GM06990 (cell line): ENCODE measurements at places on chromosomes 2 and 18.

GRCh38 chr2:69080071-69080470 is 67.1 kb downstream of the ANTXR1 start:
- no peak for DNase-seq

DNA sequence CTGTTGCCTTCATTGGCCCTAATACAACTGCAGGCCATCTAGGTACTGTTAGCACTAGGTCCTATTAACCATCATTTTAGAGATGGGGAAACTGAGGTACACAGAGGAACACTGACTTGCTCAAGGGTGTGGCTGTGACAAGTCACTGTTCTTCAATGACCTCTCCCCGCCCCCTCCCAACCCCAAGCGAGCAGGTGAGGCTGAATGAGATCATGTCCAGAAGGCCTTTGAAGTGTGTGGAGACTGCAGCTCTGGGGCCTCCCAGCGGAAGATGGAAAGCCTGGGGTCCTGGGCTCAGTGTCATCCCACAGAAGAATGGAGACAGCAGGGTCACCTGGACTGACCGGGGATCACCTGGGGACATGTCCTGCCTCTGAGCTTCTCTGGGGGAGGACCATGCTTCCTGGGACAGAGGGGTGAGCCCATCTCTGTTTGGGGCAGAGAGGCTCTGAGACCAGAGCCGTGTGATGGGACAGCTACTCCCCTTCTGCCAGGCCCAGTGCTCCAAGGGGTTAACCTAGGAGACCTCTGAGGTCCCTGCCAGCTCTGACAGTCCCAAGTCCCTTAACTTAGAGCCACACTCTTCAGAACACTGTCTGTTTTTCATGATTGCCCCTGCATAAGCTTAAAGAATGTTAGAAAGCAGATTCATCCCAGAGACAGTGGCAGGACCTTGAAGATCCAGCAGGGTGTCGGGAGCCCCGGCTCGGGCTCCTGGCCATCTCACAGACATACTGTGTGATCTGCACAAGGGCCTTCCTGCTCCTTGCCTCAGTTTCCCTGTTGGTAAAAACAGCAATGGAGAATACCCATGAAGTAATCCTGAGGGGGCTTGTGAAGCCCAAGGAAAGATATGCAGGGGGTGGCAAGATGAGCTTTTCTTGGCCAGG is 16.7 kb upstream of the FOSL2 start:
- no peak for DNase-seq

- DNase-seq = no peak
Observed at GRCh38 chr2:26687801-26688200, 4.7 kb upstream of the KCNK3 start.

- DNase-seq = no peak
Observed at GRCh38 chr2:172673056-172673683, 62.5 kb upstream of the RAPGEF4 start.

DNA sequence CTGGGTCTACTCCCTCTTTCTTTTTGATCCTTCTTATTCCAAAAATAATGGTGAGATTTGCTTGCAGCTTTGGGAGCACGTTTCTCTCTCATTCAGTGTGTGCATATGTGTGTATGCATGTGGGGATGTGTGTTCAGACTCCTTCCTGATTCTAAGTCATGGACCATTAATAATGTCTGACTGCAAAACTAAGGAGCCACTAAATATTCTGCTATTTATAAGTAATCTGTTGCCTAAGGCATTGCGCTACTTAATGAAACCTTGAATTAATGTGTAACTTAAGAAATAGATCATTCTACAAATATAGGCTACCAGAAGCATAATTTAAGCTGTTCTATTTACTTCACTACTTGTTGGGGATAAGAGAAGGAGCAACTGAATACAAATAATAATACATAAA is 182.1 kb downstream of the TFCP2L1 start:
- DNase-seq = no peak

DNA sequence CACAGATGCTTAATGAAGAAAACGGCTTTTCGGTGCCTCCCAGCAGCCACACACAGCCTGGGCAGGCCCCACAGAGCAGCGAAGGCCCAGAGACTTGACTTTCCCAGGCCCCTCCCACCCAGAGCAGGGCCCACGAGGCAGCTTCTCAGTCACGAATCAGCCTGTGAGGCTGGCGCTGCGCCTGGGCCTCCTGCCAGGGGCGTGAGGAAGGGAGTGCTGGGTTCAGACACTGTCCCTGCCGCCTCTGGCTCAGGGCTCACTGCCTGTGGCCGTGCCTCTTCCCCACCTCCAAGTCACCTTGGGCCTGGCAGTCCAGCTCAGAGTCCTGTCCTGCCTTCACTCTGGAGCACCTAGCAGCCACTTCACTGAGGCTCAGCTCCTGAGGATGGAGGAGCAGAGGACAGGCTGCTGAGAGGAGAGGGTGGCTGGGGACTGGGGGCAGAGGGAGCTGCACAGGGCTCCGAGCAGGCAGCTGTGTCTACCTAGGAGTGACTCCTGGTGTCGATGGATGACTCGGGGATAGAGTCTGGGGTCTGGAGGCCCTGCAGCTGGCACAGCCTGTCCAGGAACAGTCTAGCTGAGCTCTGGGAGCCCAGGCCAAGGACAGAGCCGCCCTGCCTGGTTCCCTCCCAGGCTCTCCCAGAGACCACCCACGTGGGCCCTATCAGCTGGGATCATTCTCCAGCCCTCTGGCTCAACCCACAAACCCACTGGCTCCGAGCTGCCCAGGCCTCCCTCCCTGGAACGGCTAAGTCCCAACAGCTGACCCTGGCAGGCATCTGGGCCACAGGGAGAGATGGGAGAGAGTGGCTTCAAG is 36.4 kb upstream of the FOSL2 start:
- DNase-seq = no peak

DNA sequence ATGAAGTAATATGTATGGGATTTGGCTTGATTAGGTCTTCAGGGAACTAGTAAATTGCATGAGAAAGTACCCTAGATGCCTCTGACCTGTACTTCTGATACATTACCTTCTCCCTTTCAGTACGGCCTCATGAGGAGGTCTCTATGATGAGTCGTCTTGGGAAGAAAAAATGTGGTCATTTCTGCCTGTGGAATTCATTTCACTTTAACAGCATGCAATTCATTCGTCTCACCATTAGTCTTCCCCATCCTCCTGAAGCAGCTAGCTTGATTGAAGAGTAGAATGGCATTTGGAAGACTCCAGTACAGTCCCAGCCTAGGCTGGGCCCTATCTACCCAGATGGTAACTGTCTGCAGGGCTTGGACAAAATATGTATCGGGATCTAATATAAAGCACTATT is 52.2 kb downstream of the TMX3 start:
- DNase-seq = no peak

DNA sequence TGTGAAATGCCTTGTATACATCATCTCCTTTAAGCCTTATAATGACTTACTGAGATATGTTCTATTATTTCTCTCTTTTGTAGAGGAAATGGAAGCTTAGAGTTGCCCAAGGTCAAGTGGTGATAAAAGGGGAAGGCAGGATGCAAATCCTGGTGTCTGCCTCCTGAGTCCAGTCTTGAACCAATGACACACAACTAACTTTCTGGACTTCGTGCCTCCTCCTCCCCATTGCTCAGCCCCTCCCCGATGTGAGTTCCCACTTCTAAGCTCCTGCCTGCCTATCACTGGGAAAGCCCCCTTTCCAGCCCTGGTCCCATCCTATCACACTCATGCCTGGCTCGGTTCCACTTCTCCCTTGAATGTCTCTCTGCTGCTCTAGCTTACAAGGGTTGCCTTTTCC is 6.9 kb upstream of the CTIF start:
- no peak for DNase-seq

DNA sequence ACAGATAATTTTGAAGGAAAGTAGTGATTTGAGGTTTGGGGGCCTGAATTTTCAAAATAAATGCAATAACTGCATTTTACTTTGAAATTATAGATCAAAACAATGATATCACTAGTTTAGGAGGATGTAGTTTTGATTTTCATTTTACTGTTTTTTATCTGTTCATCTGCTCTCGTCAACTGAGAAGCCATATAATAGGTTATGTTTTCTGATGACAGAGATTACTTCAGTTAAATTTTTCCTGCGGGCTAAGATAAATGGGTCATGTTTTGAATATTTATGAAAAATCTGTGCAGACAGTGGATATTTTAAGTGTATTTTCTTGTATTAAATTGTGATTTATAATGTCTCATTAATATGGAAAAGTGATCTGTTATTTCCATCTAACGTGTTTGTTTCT is 573.4 kb downstream of the CPS1 start:
- DNase-seq = no peak

- DNase-seq = no peak
Observed at GRCh38 chr2:129757915-129758783, 221.3 kb upstream of the RAB6C start.

- DNase-seq = no peak
Observed at GRCh38 chr2:62569907-62570841, 64.2 kb upstream of the TMEM17 start.

GRCh38 chr2:238558456-238559099 is 131.9 kb downstream of the ASB1 start:
- no peak for DNase-seq

GRCh38 chr2:190682168-190682567 is 33.3 kb downstream of the NAB1 start:
- DNase-seq = no peak

- no peak for DNase-seq
Observed at GRCh38 chr2:188028739-188029138, 262.9 kb upstream of the GULP1 start.

- DNase-seq = no peak
Observed at GRCh38 chr2:158671360-158672245, 123.5 kb upstream of the DAPL1 start.

GRCh38 chr2:108189316-108189715 is 50.5 kb upstream of the SULT1C3 start:
- no peak for DNase-seq

- DNase-seq = no peak
Observed at GRCh38 chr18:79934311-79935097, 16.9 kb downstream of the SLC66A2 start.

GRCh38 chr2:105635564-105635963 is 109.1 kb upstream of the NCK2 start:
- DNase-seq = no peak

- no peak for DNase-seq
Observed at GRCh38 chr2:29255004-29255403, 139.8 kb downstream of the CLIP4 start.

DNA sequence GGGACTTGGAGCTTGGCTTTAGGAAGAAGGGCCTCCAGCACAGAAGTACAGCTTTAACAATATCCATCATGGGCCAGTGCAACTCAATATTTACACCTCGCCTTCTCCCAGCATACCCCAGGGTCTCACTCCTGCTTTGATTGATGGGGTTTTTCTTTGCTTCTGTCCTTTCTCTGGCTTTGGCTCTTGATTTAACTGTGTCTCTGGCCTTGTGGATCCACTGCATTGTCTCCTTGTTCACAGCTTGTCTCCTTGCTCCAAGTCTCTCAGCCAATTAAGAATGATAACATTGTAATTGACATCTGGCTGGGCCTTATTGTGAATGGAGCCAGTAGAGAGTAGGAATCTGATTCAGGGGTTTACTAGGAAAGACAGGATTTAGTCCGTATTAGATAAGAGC is 1019.5 kb downstream of the TMEM182 start:
- no peak for DNase-seq

- DNase-seq = no peak
Observed at GRCh38 chr2:99140056-99140859, 1.2 kb upstream of the C2orf15 start.

- DNase-seq = no peak
Observed at GRCh38 chr2:63790906-63791305, 50.8 kb upstream of the UGP2 start.

DNA sequence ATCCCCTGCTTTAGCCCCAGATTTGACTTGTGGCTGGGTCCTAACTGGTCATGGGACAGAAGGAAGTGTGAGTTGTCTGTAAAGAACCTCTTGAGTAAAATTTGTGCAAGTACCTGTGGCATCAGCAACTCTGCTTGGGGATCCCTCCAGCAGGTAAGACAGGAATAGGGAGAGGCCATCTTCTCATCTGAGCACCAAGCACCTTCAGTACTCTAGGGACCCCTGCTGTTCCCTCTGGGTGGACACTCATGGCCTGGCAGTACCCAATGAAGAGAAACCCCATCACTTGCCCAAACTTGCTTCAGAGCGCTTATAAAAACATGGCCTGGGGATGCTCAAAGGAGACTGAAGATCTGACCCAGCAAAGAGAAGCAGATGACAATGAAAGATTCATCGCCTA is 297.8 kb downstream of the SP3 start:
- no peak for DNase-seq

DNA sequence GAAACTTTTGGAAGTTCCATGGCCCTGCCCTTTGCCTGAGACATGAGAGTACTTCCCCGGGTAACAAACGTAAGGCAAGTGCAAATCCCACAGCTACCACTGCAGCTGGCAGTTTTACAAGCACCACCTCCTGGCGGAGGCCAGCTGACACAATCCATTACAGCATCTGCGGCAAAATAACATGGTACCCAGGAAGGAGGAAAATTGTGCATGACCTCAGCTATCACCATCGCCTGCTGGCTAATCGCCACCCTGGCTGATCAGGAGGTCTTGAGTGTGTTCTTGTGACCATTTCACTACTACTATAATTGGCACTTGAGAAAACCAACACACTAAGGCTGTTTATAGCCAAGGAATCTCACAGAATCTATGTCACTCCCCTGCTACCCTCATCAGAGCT is 71.7 kb upstream of the SERPINE2 start:
- no peak for DNase-seq

GRCh38 chr2:44362207-44363015 is 664 bp downstream of the CAMKMT start:
- DNase-seq = no peak

- DNase-seq = no peak
Observed at GRCh38 chr2:240921311-240921994, 15.3 kb downstream of the CROCC2 start.

DNA sequence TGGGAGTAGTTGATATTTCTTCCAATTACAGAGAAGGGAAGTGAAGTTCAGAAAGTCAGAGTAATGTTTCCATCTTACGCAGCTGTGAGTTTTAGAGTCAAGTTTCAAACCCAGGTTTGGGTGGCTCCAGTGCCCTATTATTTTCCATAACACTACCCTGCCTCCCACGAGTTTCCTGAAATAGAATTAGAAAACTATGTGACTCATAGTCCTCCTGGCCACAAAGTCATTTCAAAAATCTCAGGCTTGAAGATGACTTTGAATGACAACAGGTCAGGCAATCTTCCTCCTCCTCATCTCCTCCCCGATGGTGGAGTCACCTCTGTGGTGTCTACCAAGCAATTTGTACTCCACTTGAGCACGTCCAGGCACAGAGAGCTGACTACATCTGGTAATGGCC is 212.3 kb upstream of the TRIB2 start:
- peak; percentile 52 for DNase-seq

GRCh38 chr2:85787981-85788340 is 34.2 kb downstream of the ATOH8 start:
- DNase-seq = no peak

DNA sequence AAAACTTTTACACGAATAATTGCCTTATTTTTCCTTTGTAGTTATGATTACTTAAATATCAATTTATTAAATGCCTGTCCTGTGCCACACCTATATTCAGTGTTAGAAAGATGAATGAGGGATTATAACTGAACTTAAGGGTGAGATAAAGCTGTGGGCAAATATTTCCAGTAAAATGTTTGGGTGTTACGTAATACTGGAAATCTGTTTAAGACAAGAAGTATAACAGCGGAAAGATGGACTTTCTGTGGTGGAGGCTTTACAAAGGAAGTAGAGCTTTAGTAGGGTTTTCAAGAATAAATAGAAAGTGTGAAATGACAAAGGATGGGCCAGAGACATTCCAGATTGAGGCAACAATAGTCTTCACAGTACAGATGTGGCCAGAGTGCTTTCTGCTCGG is 927.0 kb downstream of the DPP10 start:
- no peak for DNase-seq
